ENCODE measurements at places on chromosomes 1 and 21.

- DNase-seq: no peak
Measured at GRCh38 chr1:38929476-38929875, 12.2 kb downstream of the RHBDL2 start.

DNA sequence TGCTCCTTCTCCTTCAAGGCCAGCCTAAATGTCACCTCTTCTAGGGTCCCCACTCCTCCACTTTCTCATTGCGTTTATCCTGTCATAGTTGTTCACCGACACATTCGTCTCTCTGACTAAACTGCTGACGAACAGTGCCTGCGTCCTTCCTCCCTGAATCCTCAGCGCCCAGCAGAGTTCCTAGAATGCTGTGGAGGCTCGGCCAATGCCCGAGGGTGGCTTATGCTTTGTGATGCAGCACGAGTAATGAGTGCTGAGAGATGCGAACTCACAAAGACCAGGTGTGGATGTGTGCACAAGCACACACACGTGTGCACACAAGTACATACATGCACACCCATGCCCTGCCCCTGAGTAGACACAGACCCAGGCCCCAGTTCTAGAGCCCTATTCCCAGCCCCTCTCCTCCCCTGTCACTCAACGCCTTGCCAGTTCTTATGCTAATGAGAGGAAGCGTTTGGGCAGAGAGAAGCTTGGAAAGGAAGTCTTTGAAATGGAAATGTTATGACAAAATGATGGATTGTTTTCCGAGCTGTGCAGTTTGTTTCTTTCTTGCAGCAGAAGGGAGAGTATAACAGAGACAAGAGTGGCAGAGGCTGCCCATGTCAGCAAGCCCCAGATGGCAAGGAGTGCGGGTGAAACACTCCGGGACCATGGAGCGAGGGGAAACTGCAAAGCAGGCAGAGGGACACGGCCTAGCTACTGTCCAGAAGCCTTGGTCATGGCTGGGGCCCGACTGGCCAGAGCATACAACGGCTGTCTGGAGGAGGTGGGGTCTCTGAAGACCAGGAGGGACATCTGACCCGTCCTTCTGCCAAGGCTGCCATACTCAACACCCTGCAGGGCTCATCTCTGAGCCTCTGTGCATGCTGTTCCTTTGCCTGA is 24.2 kb downstream of the KCNA10 start:
- no peak for DNase-seq

DNA sequence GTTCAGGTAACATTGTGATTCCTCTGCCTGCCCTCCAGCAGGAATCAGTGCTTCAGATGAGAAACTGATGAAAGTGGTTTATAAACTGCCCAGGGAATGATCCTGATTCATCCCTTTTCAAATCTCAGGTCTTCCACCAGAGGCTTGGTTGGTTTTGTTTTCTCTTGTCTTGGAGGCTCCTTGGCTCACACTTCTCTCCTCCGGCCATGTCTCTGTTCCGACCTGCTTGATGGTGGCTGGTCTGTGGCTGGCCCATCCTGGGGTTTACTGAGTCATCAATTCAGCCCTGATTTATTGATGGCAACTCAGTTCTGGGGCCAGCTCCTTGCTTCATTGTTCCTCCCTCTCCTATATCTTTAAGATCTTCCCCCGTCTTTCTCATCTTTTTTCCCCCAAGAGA is 56.6 kb upstream of the SLC2A1 start:
- DNase-seq: no peak

- no peak for DNase-seq
Measured at GRCh38 chr1:241419986-241420385, 63.0 kb upstream of the RGS7 start.

DNA sequence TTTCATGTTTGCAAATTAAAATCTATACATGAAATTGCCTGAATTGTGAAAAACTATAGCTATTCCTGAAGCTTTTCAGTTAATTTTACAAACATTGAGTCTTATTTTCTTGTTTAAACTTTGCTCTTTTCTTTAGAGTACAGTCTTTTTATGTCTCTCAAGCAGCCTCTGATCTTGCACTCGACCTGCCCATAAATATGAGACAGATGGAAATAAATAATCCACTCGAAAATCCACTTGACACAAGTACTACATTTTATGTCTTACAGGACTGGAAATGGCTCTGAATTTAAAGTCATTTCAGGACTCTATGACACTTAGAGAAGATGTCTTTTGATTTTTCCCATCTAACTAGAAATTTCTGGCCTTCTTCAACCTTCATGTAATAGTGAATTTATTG is 283.8 kb downstream of the USP25 start:
- no peak for DNase-seq

GRCh38 chr1:116232989-116233514 is 121.9 kb downstream of the MAB21L3 start:
- DNase-seq: no peak
